SW480 (cell line): ENCODE measurements at places on chromosomes 2 and 18.
A peak's percentile ranks its signal among the peaks of the same experiment; 100 is the strongest.

GRCh38 chr2:133777574-133777960 is 209.3 kb upstream of the NCKAP5 start:
- DNase-seq = peak; percentile 72

DNA sequence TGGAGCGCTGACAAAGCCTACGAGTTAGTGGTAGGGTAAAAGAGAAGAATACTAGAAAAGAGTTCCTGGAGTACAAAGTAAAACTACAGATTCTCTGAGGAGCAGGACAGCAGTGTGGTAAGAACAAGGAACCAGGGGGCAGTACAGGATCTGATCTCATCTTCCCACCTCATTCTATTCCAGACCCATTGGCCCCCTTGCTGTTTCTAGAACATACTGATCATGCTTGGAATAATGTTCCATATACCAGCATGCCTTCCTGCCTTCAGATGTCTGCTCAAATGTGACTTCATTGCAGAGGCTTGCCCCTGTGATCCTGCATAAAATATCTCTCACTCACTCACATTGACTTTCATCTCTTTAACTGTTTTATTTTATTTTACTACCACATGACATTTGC is 19.3 kb downstream of the MSGN1 start:
- no peak for DNase-seq

DNA sequence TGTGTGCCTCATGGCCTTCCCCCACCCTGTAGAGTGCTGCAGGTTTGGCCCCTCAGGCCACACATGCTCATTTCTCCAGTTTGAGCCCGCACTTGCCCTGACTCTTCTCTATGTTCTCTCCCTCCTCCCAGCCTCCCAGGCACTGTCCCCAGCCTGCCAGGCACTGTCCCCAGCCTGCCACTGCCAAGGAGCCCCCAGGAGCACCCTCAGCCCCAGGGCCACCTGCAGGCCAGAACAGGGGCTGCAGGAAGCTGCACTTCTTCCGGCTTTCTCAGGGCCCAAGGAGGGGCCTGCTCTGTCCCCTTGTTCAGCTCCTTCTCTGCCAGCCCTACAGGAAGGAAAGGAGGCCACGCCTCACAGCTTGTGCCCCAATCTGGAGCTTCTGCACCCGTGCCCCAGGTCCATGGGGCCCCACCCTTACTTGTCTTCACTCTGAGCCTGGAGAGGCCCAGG is 31.6 kb downstream of the CYP26B1 start:
- no peak for DNase-seq

GRCh38 chr18:77762642-77763041 is 513.0 kb downstream of the GALR1 start:
- peak; percentile 37 for DNase-seq

- no peak for DNase-seq
These were observed 58.7 kb downstream of the FASTKD2 start for GRCh38 chr2:206824087-206824618.

GRCh38 chr2:75582840-75583239 is 22.1 kb upstream of the EVA1A start:
- no peak for DNase-seq

DNA sequence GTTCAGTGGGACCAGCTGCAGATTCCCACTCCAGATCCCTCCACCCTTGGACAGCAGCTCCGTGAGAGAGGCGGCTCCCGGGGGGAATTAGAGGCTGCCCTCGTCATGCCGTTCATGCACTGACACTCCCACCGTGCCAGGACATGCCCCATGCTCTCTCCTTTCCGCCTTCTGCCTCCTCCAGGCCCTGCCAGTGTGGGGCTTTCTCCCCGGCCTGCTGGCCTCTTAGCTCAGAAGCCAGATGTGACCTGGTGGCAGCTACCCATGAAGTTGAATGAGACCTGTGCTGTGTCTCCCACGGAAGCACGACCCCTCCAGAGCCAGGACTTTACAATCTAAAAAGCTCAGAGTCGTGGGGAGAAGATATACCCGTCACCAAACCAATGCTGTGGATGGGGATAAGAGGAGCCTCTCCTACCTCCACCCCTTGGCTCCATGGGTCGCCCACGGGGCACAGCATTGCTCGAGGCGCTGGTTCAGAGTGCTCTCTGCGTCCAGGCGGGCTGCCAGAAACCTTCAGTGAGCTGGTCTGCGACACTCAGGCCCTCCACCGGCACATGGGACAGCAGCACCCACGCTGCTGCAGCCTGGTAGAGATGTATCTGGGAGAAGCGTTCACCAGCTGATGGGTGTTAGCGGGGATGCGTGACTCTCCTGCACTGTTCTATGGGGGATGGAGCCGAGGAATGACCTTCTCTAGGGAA is 111.0 kb upstream of the GPC1 start:
- DNase-seq = no peak

DNA sequence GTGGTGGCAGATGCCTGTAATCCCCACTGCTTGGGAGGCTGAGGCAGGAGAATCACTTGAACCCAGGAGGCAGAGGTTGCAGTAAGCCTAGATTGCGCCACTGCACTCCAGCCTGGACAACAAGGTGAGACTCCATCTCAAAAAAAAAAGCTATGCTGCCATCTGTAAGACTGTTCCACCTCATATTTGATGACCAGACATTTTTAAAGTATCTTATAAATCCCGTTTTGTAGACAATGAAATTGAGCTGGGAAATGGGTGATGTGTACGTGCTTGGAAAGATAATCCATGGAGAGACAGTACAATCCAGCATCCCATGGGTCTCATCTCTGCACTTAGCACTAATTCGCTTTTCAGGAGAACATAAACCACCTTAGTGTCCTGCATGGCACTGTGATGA is 126.5 kb upstream of the ATP5MC3 start:
- no peak for DNase-seq

- no peak for DNase-seq
These were observed 341.4 kb downstream of the GALR1 start for GRCh38 chr18:77590943-77591515.

- no peak for DNase-seq
These were observed 571.2 kb upstream of the TNP1 start for GRCh38 chr2:217430916-217431576.

DNA sequence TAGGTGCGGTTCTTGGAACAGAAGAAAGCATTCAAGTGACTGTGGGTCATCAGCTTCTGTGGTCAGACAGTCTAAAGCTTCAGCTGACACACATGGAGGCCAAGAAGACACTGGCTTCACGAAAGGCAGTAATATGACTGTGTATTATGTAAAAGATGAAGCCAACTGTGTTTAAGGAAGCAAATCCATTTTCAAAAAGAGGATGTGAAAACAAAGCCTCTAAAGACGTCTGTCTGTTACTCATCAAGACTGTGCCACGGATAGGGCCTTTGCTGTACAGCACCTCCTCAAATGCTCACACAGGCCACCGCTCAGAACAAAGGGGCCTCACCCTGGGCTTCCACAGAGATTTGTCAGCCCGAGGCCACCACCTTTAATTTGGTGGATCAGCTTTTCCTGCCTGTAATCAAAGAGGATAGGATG is 21.1 kb upstream of the TMEM163 start:
- DNase-seq = peak; percentile 43

DNA sequence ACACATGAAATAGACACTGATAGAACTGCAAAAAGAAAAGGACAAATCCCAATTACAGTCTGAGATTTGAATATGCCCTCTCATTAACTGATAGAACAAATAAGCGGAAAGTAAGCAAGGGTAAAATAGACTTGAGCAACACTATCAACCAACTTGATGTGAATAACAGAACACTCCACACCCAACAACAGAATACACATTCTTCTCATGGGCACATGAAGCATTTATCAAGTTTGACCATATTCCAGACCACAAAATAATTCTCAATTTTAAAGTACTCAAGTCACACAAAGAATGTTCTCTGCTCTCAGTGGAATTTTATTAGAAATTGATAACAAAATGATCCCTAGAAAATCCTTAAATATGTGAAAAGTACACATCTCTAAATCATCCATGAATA is 19.0 kb downstream of the ETAA1 start:
- DNase-seq = no peak

DNA sequence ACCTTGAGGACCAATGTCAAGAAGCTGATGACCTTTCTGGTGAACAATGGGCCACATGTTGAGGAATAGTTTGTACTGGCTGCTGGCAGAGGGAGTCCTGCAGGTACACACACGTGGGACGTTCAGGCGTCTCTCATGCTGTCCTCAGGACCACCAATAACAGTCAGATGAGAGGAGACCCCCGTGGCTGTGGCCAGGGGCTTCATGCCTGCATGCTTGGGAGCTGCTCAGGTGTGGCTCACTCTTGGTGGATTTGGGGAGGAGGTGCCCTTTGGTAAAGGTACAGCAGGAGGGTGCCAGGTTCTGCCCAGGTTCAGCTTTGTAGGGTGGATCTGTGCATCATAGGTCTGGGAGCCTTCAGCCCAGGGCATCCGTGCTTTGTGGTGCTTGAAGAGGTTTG is 62.9 kb upstream of the PXDN start:
- no peak for DNase-seq

GRCh38 chr2:60926741-60927552 is 45.6 kb downstream of the REL start:
- no peak for DNase-seq

DNA sequence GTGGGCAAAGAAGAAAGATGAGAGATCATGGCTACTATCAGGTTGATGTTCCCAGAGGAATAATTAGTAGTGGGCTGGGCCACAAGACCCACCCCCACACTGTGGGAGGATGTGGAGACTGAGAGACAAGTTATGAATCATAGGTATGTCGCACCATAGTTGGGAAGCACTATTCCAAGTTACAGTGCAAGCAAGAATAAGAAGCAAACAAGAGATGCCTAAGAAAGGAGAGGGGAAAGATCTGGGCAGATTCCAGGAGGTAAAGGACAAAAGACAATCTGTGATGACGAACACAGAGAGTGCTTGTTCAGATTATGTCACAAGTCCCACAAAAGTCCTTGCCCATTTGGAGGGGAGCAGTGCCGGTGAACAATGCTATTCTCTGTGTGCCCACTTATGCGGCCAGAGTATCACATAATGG is 56.6 kb downstream of the FAM228A start:
- DNase-seq = no peak

DNA sequence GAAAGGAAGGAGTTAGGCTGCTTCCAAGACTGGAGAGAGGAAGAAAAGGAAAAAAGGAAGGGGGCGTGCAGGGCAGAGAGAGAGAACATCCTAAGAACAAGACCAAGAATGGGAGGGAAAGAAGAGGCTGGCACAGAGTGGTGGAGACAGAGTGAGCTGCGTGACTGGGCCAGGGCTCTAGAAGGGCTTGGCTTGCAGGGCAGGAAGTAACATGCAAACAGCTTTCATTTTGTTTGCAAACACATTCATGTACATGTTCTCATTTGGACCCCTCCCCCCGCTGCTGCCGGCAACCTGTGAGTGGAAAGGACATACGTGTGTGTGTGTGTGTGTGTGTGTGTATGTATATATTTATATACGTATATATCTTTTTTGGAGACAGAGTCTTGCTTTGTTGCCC is 46.8 kb upstream of the DNMT3A start:
- DNase-seq = no peak

GRCh38 chr2:199459286-199460100 is 1.8 kb upstream of the SATB2 start:
- peak; percentile 93 for DNase-seq

DNA sequence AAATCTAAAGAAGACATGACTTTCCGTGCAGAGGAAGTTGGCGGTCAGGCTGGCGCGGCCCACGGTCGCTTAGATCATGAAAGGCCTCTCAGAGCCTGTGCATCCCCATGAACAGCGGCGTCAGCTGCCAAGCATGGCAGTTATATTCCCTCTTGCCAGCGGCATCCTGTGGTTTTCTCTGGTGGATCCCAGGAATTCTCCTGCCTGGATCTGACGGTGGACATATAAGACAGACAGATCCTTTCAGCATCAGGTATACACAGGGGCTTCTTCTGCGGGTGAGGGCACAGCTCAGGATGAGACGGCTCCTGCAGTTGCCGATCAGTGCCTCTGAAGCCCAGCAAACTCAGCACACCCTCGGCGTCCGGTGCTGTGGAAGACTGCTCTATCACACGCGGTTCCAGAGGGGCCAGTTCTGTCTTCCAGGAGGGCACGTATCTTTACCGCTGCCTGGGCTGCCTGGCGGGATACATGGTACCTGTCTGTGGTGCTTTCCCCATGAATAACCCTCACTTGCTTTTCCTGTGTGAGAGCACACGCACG is 157.8 kb downstream of the LDLRAD4 start:
- DNase-seq = no peak

DNA sequence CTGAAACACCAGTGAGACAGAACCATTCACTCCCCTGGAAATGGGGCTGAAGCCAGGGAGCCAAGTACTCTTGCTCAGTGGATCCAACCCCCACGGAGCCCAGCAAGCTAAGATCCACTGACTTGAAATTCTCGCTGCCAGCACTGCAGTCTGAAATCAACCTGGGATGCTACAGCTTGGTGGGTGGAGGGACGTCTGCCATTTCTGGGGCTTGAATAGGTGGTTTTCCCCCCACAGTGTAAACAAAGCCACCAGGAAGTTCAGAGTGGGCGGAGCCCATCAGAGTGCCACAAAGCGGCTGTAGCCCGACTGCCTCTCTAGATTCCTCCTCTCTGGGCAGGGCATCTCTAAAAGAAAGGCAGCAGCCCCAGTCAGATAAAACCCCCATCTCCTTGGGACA is 292.8 kb downstream of the LNPK start:
- DNase-seq = no peak

GRCh38 chr2:239369631-239370161 is 31.1 kb downstream of the HDAC4 start:
- DNase-seq = no peak

DNA sequence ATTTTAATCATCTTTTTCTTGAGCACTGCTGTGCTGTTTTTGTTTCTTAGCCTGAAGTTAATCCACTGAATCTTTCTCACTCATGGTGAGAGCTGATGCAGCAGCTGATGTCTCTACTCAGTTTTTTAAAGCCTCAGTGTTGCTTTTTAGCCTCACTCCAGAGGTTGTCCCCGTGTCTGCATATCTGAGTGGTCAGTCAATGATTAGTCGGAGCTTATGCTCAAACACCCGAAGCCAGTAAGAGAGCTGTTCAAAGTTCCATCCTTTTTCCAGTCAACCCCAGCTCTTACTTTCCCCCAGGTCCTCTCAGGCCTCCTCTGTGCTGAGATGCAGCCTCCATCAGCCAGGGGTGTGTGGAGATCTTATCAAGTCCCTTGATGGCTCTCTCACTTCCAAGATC is 81.1 kb downstream of the MBOAT2 start:
- no peak for DNase-seq

DNA sequence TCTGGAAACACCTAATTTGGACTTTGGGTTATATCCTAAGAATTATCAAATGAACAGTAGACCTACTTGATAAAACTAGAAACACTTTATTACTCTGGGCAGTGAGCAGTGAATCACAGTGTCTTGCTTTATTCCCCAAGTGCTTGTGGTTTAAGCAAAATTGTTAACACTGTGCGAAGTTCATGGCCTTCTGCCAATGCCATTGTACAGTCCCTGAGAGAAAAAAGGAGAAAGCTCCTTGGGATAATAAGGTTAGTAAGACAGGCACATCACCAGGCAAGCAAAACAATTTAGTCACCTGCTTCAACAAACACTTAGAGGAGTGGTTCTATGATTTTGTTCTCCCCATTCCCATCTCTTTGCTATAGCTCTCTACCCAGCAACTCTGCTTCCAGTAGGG is 39.8 kb downstream of the ADCYAP1 start:
- DNase-seq = peak; percentile 22

DNA sequence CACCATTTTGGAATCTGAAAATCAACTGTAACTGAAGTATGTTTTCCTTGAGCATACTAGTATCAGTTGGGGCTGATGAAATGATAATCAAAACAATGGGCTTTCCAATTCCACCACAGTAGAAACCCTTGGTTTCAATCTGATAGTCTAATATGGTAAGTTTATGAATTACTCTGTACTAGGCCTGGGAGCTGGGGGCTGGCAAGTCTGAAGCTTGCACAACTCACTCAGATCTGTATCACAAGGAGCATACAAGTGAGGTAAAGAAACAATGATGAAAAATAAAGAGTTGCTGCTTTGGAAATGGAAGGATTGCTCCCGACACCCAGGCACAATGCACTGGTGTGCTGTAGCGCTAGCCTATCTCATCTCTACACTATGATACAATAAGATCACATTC is 19.4 kb downstream of the ZEB2 start:
- no peak for DNase-seq
